ENCODE measurements at places on chromosomes 7 and 10.
A peak's percentile ranks its signal among the peaks of the same experiment; 100 is the strongest.

- DNase-seq, result no peak
Observed at GRCh38 chr10:10959666-10960065, 58.0 kb upstream of the CELF2 start.

DNA sequence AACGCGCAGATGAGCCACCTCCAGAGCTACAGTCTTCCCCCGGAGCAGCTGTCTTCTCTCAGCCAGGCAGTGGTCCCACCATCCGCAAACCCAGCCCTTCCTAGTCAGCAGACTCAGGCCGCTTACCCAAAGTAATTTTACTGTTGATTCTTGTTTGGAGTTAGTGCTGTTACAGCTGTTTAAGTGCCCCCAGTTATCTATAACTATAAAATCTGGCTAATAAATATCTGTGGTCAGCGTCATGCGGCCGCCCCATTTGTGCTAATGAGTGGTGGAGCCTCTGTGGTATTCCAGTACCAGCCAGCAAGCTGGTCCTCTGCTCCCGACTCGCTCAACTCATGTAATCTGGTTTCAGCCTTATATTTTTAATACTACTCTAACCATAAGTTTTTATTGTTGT, 43.2 kb upstream of the TMEM236 start:
- no peak for DNase-seq

GRCh38 chr10:75294518-75294865, 58.7 kb upstream of the COMTD1 start:
- DNase-seq, result no peak

GRCh38 chr7:144738708-144739314, 97.0 kb downstream of the TPK1 start:
- peak; percentile 22 for DNase-seq

DNA sequence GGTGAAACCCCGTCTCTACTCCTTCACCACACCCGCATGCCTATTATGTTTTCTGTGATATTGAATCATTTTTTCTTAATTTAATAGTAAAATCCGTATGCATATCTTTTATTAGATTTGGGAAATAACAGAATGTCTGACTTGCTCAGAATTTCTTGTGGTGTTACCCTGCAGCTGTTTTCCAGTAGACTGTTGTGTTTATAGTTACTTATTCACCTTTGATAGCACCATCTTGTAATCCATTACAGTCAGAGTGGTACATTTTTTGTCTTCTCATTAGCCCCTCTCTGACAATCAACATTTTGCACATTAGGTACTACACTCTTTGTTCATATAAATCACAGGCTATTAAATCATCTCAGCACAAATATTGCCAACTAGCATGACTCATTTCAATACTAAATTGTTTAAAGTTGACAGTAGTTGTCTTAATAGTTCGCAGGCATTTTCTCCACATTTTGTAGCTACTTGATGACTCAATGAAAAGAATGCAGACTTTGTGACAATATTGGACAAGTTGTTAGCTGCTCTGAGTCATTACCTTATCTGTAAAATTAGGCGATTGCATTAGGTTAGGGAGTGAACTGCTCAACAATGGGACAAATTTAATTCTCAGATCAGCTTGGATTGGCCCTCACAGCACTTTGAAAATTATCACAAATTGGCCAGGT, 17.8 kb upstream of the SLC16A12 start:
- no peak for DNase-seq

- DNase-seq, result no peak
Observed at GRCh38 chr10:77648472-77648871, 10.9 kb upstream of the KCNMA1 start.

GRCh38 chr10:5620223-5620721, 46.1 kb downstream of the ASB13 start:
- no peak for DNase-seq

DNA sequence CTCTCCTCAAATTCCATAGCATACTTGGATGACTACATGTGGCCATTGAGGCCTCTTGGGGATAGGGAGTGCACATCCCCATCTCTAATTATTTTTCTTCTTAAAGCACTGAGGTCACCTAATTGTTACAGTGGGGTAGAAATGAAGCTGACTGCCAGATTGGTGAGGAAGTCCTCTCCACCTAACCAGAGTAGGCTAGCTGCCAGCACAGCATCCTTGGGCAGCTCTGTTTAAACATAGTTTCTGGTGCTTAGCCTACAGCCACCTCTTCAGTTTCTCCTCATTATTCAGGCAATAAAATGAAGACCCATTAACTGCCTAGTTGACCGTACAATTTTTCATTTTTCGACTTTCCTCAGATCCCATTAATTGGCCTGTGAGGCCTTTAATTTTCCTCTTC, 104.6 kb downstream of the MLLT10 start:
- DNase-seq, result no peak

DNA sequence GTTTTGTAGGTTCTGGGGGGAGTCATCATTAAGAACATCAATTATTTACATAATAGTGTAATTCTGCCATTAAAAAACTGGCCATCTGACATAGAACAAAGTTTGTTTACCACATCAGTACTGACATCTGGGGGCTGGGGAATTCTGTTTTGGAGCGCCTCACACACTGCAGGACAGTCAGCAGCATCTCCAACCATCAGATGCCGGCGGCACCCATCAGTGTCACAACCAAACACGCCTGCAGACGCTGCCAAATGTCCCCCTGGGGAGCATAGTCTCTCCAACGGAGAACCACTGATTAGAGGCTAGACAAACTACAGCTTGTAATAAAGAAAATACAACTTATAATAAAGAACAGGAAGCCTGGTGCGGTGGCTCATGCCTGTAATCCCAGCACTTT, 26.0 kb downstream of the GNA12 start:
- no peak for DNase-seq

- DNase-seq, result no peak
Observed at GRCh38 chr10:20898866-20899535, 1.9 kb upstream of the NEBL start.

DNA sequence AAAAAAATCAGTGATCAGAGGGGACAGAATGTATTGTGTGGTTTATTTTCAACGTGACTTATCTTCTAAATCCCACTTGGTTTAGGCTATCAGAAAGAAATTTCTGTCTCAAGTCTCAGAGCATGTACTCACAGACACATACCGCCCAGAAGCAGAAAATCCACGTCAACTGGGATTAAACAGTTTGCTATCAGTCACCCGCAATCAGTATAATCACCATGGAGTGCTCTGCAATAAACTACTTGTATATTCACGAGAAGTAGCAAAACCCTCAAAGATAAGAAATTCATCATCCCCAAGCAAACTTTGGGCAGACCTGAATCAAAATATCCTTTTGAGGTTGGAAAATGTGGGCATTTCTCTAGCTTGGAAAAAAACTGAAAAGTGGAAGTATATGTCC, 259.1 kb downstream of the FGFR2 start:
- no peak for DNase-seq

DNA sequence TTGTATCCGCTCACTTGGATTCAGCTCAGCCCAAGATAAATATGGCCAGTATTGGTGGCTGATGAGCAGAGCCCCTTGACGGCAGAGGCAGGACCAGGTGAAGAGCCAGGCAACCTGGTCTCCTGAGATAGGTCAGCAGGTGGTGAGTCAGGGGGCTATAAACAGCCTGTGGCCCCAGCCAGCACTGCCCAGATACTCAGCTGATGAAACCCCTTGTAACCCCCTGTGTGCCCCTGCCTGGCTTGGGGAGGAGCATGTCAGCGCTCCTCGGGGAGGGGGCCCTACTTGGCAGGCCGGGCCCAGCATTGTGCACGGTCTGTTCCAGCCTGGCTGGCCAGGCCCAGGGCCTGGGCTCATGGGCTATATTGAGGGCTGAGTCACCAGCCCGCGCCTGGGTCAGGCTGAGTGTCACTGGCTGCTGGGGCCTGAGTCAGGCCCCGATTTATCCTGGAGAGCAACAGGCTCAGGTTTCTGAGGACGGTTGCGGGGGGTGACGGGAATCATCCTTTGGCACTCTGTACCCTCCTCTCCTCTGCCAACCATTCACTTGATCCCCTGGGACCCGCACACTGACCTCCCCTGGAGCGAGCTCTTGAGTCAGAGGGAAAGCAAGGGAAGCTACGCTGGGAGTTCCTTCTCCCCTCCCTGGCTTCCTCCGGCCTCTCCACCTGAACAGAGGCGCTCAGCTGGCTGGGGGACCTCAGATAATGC, 2.8 kb upstream of the FLNC start:
- no peak for DNase-seq

DNA sequence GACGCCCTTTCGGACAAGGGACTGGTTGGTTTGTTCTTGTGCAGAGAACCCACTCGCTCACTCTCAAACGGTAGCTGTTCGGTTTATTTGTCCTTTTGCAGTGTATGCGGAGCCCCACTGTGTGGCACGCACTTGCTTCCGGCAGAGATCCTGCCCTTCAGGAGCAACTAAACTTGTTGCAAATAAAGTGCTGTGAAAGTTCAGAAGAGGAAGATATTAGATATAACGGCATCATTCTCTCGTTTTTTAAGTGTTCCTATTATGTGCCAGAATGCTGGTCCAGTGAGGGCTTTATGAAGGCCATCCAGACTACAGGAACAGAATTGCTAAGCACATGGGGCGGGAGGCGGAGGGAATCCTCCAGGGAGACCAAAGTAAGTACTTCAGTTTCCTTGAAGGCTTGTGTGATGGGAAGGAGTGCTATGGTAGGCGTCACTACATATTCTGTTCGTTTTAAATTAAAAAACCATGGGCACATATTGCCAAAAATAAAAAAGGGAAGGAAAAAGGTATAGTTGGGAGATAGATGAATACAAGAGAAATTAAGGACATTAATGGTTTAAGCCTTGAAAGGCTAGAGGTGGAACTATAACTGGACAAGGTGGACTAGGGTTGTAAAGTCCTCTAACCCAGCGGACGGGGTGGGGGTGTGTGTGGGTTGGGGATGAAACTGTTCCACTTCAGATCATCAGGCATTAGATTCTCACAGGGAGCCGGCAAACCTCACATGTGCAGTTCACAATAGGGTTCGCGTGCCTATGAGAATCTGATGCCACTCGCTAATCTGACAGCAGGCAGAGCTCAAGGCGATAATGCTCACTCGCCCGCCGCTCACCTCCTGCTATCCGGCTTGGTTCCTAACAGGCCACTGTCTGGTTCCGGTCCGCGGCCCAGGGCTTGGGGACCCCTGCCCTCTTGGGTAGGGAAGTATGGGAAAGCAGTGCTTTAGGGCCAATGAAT, 704 bp upstream of the ERLIN1 start:
- DNase-seq, result no peak

DNA sequence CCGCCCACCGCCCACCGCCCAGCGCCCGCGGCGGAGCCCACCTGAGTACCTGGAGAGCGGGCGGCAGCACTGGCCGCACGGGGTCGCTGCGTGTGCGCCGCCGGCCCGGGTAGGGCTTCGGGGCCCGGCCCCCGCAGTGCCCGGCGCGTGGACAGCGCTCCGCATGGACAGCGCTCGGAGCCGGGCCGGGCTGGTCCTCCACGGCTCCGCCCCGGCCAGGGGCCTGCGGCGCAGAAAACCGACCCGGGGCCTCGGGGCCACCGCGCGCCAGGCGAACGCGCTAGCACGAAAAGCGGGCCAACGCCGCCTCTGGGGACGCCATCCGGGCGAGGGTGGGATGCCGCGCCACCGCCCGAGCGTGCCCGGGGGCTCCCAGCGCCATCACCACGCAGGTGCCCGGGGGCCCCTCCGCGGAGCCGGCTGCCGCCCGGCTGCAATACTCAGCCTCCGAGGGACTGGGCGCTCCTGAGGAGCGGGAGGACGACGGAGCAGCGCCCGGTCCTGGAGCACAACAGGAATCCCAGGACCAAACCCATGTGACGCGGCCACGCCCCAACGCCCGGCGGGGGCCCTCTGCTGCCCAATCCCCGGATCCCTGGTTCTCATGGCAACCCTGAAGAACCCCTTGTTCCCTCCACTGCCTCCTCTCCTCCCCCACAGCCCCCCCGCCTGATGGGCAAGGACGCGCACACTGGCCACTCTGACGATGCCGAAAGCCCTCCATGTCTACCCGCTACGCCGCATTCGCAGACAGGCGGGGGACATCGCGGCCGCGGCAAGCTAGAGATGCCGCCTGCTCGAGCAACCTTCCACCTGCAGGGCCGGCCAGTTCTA, at the start of gene GRB10:
Gene GRB10, minus strand, starts transcription at position 522 of the 834 bp plus-strand sequence. CDS start 50,574 bp downstream, outside the sequence.
- DNase-seq, result no peak

DNA sequence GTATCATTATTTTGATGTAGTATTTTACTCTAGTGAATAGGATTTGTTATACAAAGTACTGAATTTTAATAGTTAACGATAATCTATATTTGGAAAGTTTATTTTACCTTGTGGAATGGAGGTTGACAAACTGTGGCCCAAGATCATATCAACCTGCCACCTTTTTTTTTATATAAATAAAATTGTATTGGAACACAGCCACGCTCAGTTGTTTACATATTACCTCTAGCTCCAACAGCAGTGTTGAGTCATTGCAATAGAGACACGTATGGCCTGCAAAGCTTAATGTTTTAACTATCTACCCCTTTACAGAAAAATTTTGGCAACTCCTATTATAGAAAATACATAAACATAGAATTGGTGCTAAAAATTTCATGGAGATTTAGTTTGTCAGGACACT, 239.3 kb downstream of the THSD7A start:
- DNase-seq, result no peak

GRCh38 chr7:37738321-37738720, 54.8 kb downstream of the GPR141 start:
- no peak for DNase-seq

GRCh38 chr10:116194061-116194460, 78.9 kb downstream of the GFRA1 start:
- no peak for DNase-seq
